ENCODE measurements at places on chromosomes 3 and 15.

- peak; percentile 54 for DNase-seq
These were observed 1.4 kb upstream of the BCL6 start for GRCh38 chr3:187746442-187747281.

- DNase-seq: peak; percentile 42
These were observed 213.7 kb upstream of the ADAMTS9 start for GRCh38 chr3:64901522-64901885.

DNA sequence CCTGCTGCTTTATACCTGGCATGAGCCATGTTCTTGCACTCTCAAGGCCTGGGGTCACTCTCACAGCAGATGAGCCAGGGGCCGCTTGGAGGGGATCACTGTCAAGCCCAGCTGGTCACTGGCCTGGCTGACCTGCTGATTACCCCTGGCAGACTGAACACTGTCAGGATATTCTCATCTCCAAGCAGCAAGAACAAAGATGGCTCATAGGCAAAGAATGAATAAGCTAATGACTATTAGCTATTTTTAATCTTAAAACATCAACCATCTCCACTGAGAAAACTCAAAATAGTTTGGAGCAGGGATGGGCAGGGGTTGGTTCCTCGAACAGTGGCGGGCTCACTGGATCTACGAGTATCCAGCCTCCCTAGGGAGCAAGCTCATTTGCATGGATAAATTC, 64.4 kb upstream of the ACAN start:
- DNase-seq: no peak

- no peak for DNase-seq
These were observed 107.8 kb downstream of the ANP32A start for GRCh38 chr15:68712886-68713285.

DNA sequence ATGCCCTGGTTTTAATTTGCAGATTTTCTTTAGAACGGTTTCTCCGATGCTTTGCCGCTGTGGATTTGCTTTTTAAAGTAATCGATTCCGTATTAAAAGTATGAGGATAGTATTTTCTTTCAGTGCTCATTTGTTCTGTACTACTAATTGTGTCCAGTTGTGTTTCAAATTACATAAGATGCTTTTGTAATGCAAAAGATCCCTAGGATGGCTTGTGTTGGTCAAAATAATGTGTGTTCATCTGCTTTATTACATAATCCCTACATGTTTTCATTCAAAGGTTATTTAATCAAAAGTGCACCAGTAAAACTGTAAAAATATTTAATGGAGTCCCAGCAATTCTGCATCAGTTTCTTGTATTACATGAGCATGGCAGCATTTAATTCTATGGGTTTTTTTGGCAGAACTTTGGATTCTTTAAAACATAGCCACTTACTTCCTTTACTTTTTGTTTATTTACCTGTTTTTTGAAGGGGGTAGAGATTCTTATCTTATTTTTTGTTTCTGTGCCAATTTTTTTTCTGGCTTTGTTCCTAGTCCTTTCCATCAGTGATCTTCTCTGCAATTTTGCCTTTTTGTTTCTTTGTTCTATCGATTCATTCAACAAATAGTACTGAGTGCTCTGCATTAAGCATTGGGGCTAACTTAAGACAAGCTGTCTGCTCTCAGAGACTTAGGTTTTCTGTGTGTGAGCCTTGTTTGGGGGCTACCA, 352.8 kb downstream of the LRTM1 start:
- DNase-seq: no peak

GRCh38 chr3:82628385-82629014, 867.1 kb upstream of the GBE1 start:
- DNase-seq: no peak

- DNase-seq: no peak
These were observed 43.7 kb downstream of the POC1A start for GRCh38 chr3:52110502-52110901.

GRCh38 chr3:61979638-61980037, 393.7 kb downstream of the FEZF2 start:
- DNase-seq: no peak

Measured in adipocyte (in vitro differentiated cells).